Placental pericyte (primary cell): ENCODE measurements at places on chromosomes 16 and 17. TPM values are rescaled to one million over a fixed set of nuclear protein-coding genes. Genes with fewer than 3 reads are reported as not detected.

KLHL10 gene
- total RNA-seq = under 0.01 TPM in 1 of 2 replicates, not detected in the other

C16orf89 gene
- total RNA-seq = 0.22 TPM in 1 of 2 replicates, not detected in the other

USP10 gene
- 58.4 and 113 TPM in 2 replicates for total RNA-seq

IRX6 gene
- not detected in 2 replicates for total RNA-seq

SHISA6 gene
- total RNA-seq = not detected in 2 replicates

KRTAP1-1 gene
- not detected in 2 replicates for total RNA-seq

SKAP1 gene
- not detected in 2 replicates for total RNA-seq

GRAPL gene
- 0.14 TPM in 1 of 2 replicates, not detected in the other for total RNA-seq

GPR139 gene
- total RNA-seq = not detected in 2 replicates
